Stimulated activated CD4-positive, alpha-beta T cell treated with anti-CD3 and anti-CD28 coated beads, Interleukin-1b, Interleukin-23, amount 100 ng/mL, for 1 hour (primary cell): ENCODE measurements at places on chromosomes 11 and 22.

GRCh38 chr22:19226428-19226827, 47.9 kb upstream of the SLC25A1 start:
- no peak for DNase-seq

GRCh38 chr22:19853058-19853878, 1.4 kb downstream of the GNB1L start:
- no peak for DNase-seq

- no peak for DNase-seq
Observed at GRCh38 chr11:123268156-123268555, 73.1 kb upstream of the CLMP start.

DNA sequence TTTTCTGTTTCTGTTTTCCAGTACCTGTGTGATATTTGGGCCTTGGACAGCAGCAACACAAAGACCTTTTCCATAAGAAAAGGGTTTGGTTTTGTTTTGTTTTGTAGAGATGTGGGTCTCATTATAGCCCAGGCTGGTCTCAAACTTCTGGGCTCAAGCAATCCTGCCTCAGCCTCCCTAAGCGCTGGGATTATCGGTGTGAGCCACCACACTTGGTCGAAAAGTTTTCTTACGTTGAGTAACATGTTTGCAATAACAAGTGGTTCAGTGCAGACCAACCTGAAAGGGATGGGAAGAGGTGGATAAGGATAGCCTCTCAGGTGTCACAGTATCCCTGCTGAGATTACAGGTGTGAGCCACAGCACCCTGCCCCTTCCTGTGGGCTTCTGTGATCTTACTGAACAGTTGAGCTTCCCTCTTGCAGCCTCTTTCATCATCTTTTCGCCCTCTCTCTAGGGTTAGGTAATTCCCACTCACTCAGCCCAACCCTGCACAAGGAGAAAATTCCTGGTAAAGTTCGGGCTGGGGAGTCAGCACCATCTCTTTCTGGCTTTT, 3.5 kb upstream of the MRPL48 start:
- DNase-seq, result no peak

- DNase-seq, result no peak
Observed at GRCh38 chr11:75350743-75351540, 519 bp downstream of the ARRB1 start.

GRCh38 chr22:27705408-27706080, 96.0 kb downstream of the MN1 start:
- DNase-seq, result no peak

GRCh38 chr11:104522650-104523049, 358.7 kb upstream of the PDGFD start:
- DNase-seq, result no peak

- no peak for DNase-seq
Observed at GRCh38 chr11:61516191-61516590, 7.6 kb downstream of the LRRC10B start.

- DNase-seq, result no peak
Observed at GRCh38 chr22:39474351-39475111, 17.7 kb downstream of the MGAT3 start.

DNA sequence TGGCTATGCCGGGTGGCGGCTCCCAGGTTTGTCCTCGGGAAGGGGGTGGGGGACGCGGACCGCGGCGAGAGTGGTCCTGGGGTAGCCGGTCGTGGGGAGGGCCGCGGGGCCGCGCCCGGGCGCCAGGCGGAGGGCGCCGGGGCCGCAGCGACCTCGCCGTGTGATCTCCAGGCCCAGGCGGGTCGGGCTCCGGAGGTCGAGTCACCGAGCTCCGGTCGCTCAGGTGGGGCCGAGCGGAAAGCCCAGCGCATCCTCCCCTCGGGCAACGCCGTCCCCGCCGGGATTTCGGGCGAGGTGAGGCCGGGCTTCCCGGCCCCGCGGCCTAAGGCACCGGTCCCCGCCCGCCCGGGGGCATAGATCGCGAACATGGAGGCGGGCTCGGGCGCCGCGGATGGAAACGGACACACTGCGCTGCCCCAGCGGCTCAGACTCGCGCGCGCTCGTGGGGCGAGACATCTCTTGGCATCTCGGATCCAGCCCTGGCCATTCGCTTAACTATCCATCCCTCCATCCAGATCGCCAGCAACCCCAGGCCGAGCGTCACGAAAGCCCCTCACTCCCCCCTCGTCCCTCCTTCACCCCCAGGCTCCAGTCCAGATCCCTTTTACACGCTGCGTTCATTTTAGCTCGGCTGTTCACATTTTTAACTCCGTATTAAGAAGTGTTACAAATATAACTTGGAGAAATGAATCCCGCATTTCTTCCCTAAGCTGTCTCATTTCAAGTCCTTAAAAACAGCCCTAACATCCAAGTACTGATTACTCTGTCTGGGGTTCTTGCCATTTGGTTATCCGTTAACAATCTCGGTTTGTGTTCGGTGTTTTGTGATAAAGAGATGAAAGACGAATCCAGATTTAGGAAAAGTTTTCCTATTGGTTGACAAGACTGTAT, 460 bp downstream of the ZC3H12C start:
- DNase-seq, result no peak

GRCh38 chr11:67654225-67654624, 3.7 kb upstream of the ACY3 start:
- DNase-seq, result no peak

DNA sequence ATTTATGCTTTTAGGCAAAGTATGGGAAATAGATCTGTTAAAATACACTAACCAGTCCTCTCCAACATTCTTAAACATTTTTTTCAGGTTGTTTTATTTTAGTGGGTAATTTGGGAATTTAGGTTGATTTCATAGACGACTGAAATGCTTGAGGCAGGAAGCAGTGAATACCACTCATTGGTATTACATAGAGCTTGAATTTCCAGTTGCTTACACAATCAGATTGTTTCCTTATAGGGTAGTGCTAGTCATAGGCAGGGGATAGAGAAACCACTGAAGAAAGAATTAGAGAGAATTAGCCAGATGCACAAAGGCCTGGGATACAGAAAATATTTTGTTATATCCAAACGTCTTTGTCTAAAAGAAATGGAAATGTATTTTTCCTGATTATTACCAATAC, 23.9 kb upstream of the LYVE1 start:
- DNase-seq, result no peak

DNA sequence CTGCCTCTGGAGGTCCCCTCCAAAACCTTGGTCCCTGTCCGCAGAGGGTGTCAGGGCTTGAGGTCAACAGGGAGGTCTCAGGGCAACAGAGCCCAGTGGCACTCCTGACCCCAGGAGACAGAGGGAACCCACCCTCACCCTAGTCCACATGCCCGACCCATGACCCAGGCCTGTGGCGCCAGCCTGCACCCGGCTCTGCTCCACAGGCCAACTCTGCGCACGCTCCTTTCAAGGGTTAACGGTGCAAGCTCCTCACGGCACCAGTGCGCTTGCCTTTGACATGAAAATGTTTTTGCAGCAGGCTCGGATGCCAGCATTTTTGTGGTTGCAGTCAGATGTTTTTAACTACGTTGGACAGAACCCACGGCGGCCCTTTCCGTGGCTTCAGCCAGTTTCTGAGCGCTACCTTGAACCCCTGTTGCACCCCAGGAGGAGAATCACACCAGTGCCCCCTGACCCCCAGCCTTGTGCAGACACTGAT, 68.6 kb downstream of the CDKN1C start:
- DNase-seq, result no peak

GRCh38 chr11:60974726-60975125, 3.2 kb downstream of the CD6 start:
- no peak for DNase-seq

GRCh38 chr22:45709060-45709739, 37.6 kb downstream of the ATXN10 start:
- no peak for DNase-seq
